ENCODE measurements at places on chromosomes 5 and 9. TPM values are rescaled to one million over a fixed set of nuclear protein-coding genes. Genes with fewer than 3 reads are reported as not detected.

The LCN10 gene
- not detected for total RNA-seq

The NR5A1 gene
- not detected for total RNA-seq

The PLAA gene
- 39.3 TPM for total RNA-seq

The PLPP7 gene
- total RNA-seq = 10.6 TPM

The TAF7 gene
- 66.9 TPM for total RNA-seq

The PCDHGB4 gene
- 18.0 TPM for total RNA-seq

The RELL2 gene
- total RNA-seq = 6.7 TPM

The RANBP3L gene
- 2.3 TPM for total RNA-seq

The GCNT1 gene
- 18.7 TPM for total RNA-seq

The CDH10 gene
- 0.16 TPM for total RNA-seq

The ASPN gene
- 49.8 TPM for total RNA-seq

All from hair follicle dermal papilla cell (primary cell).